ENCODE measurements at places on chromosomes 4 and X.

- DNase-seq, result no peak
Measured at GRCh38 chrX:20311505-20311904, 44.8 kb upstream of the RPS6KA3 start.

- DNase-seq, result peak; percentile 87
Measured at GRCh38 chrX:129653971-129654651, 645 bp downstream of the APLN start.

GRCh38 chr4:10457255-10457801 is at the start of gene ZNF518B:
TSS of gene ZNF518B (minus strand) at chr4:10457426. CDS start at chr4:10446328, 11,098 bp downstream.
- DNase-seq, result peak; percentile 92

GRCh38 chrX:20317873-20318272 is 51.2 kb upstream of the RPS6KA3 start:
- no peak for DNase-seq

DNA sequence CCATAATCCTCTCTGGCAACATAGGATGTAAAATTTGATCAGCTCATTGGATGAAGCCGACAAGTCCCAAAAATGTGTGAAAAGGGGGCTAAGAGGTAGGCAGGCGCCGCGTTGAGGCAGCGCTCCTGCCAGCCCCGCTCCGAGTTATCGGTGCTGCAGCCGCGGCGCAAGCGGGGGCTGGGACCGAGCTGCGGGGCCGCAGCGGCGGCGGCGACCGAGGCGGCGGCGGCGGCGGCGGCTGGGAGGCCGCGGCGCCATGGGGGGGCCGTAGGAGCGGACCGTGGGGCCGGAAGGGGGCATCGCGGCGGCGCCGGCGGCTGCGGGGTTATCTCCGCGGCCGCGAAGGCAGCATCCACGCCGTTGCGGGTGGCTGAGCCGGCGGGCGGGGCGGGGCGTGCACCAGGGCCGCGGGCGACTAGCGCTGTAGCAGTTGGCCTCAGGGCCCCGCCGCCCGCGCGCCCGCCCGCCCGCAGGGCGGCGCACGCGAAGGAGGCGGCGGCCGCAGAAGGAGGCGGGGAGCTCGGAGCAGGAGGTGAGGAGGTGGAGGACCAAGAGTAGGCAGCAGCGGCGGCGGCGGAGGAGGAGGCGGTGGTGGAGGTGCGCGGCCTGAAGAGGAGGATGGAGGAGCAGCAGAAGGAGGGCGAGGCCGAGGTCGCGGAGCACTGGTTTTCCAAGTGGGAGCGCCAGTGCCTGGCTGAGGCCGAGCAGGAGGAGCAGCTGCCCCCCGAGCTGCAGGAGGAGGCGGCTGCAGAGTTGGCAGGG is 126.0 kb upstream of the CXorf66 start:
- DNase-seq, result no peak

- DNase-seq, result no peak
Measured at GRCh38 chrX:46860557-46860956, 23.7 kb downstream of the RP2 start.

Data from mesenteric fat pad (tissue), 1 donor.